ENCODE measurements at places on chromosomes 1 and 21.

DNA sequence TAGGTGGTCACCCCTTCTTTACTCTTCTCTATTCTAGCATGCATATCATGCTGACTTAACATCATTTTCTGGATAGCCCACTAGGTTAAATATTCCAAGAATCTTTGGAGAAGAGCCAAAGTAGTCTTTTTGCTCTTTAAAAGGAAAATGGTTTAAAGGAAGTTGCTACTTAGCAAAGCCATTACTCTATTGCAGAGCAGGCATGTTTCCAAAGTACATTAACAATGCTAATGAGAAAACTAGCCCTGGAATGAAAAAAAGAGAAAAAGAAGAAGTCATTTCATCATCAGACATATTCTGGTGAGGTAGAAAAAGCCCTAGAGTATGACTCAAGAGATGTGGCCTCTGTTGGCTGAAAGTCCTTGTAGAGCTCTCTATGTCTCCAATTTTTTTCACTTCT is 74.0 kb downstream of the NUF2 start:
- DNase-seq: no peak

DNA sequence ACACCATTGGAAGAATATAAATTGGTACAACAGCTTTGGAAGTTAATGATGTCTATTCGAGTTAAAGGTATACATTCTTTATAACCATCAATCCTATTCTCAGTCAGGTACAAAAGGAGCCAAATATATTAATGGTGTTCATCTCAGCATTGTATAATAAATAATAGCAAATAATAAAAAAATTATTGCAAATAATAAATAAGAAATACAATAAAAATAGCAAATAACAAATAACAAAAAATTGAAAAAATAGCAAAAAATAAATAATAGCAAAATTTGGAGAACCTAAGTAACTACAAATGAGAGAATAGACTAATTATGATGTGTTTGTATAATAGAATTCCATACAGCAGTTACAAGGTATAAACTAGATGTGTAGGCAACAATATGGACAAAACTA is 25.6 kb upstream of the NRIP1 start:
- DNase-seq: no peak

- no peak for DNase-seq
Observed at GRCh38 chr1:234989019-234989418, 139.6 kb downstream of the TOMM20 start.

- no peak for DNase-seq
Observed at GRCh38 chr1:228547464-228547792, 60.2 kb downstream of the RNF187 start.

GRCh38 chr1:90963651-90964050 is 58.2 kb downstream of the ZNF644 start:
- DNase-seq: no peak

DNA sequence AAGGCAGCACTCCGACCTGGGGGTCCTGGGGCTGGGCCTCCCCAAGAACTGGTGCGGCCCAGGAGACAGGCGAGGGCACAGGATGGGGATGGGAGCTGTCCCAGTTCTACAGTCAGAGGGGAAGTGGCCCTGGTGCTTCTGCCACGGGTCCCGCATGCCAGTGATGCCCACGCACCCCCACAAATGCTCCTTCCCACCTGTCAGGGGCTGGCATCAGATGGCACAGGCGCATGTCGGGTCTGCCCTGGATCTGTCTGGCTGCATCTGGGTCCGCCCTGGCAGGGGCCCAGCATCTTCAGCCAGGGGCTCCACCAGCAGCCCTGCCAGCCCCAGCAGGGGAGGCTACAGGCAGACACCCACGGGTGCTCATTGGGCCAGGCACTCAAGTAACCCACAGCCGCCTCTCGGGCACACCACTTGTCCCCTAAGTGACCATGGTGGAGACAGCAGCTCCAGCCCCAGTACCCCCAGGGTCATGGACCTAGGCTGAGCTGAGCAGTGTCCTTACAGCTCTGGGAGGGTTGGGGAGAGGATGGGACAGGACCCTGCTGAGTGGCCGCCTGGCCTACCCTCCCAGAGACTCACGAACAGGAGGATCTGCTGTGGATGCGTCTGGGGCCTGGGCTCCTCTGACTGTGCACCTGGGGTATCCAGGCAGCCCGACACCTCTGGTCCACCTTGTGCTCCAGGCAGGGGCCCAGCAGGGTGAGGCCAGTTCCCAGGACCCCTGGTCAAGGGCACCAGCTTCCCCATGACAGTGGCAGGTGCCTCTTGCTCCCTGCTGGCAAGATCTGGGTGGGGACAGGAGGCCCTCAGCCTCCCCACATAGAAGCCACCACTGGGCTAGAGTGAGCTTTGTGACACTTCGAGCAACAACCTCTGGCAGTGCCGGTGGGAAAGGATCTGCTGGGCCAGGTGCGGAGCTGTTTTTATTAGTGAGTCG is 5.4 kb downstream of the SMIM1 start:
- no peak for DNase-seq

- no peak for DNase-seq
Observed at GRCh38 chr1:227748496-227749182, 13.4 kb downstream of the SNAP47 start.

DNA sequence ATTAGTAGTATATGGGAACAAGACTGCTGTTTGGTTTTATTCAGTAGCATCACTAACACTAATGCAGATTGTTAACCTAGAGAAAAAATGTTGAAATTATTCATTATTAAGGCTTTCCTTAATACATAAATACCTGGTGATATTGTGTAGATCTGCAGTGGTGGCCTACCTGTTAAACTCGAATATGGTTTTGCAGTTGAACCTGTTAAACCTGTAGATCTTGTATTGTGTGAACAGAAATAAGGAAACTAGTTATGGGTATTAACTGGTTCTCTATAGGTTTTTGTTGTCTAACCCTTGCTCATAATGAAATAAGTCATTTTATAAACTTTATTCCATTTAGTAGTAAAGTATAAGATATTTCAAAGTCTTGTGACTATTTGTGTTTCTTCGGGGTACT is 23.9 kb downstream of the PKN2 start:
- DNase-seq: no peak

DNA sequence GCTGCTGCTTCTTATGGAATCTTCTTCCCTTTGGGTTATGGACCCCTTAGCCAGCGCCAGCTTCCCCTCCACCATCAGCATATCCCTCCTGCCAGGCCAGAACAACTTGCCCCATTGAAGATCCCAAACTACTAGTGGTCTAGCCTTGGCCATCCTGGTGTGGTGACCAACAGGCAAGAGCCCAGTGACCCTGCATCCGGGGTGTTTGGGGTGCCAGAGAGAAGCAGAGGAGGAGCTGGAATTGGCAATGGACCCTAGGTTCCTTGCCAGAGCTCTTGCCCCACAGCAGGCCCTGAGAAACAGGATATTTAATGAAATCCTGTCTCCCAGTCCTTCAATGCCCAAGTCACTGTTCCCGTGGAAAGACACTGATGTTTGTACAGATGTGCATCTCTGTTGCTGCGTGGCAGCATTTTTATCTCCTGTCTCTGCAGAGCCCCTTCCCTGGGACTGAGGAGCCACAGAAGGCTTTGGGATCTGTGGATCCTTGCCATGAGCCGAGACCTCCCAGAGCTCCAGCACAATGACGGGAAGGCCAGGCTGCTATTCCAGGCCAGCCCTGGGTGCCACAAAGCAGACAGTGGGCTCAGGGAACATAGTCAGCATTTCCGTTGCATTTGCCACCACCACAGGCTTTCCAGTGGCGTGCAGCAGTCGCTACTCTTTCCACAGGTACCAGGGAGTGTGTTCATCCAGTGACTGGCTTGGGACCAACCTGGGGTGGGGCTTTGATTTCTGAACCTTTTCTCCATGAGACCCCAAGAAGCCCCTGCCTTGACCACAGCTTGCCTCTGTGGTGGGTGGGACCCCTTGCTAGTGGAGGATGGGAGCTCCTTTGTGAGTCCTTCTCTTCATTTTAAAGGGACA is 21.6 kb downstream of the NAV1 start:
- no peak for DNase-seq

- DNase-seq: no peak
Observed at GRCh38 chr21:34534522-34534921, 22.5 kb upstream of the KCNE1 start.

GRCh38 chr1:245142976-245143375 is 11.8 kb upstream of the KIF26B start:
- no peak for DNase-seq

DNA sequence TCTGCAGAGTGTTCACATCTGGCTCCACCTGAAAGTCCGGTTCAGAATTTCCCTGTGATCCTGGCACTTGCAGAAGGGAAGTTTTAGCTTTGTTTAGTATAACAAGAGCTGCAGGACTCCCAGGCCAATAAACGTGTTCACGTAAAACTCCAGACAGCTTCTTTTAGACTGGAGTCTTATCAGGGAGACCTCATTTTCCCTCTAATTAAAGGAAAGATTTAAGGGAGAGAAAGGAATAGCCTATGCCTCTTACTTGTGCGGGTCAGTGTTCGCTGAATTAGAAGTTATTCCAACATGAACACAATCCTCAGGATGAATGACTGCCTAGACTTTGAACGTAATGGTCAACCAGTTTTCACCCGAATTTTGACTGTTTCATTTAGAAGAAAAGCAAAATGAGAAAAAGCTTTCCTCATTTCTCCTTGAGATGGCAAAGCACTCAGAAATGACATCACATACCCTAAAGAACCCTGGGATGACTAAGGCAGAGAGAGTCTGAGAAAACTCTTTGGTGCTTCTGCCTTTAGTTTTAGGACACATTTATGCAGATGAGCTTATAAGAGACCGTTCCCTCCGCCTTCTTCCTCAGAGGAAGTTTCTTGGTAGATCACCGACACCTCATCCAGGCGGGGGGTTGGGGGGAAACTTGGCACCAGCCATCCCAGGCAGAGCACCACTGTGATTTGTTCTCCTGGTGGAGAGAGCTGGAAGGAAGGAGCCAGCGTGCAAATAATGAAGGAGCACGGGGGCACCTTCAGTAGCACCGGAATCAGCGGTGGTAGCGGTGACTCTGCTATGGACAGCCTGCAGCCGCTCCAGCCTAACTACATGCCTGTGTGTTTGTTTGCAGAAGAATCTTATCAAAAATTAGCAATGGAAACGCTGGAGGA is 202.1 kb upstream of the SGIP1 start:
- DNase-seq: no peak

GRCh38 chr21:15741510-15741909 is 11.7 kb downstream of the USP25 start:
- no peak for DNase-seq

- DNase-seq: no peak
Observed at GRCh38 chr1:20153000-20153418, 13.9 kb downstream of the PLA2G2F start.

DNA sequence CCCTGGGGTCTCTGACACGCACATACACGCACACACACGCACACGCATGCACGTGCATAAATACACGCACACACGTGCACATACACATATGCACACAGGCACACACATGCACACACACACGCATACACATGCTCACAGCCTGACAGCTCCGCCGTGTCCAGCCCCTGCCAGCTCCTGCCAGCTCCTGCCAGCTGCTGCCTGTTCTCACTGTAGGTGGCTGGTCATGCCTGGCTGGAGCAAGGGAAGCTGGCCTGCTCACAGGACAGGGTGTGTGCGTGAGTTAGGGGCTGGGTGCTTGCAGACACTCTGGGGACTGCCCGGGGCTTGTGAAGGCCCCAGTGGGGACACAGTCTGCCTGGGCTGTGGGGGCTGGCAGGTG is 4.9 kb downstream of the PLCH2 start:
- DNase-seq: no peak

DNA sequence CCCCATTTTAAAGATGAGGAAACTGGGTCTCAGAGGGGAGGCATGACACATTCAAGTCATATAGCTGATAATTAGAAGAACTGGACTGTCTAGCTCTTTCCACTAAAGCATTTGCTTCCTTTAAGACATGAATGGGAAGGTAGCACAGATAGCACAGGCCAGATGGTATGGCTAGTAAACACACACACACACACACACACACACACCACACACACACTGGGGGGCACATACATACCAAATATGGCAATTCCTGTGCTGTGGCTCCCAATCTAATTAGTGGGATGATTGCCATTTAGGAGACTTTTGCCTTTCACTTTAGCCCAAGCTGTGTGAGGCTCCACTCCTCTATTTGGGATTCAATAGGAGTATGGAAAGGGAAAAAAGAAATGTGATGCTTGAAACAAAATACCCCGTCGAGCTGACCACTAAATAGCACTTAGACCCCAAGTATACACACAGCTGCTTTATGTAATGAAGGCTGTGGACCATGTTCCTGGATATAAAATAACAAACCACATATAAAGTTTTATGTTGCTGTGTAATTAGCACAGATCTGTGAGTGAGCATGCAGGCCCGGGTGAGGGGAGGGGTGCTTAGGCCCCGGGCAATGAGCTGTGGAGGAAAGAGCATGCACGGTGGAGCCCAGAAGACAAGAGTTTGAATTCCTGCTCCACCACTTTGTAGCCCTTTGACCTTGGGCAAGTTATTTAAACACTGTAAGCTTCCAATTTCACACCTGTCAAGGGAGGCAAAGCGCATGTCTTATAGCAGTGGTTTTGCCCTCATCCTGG is 6.8 kb upstream of the TRABD2B start:
- DNase-seq: peak; percentile 85

DNA sequence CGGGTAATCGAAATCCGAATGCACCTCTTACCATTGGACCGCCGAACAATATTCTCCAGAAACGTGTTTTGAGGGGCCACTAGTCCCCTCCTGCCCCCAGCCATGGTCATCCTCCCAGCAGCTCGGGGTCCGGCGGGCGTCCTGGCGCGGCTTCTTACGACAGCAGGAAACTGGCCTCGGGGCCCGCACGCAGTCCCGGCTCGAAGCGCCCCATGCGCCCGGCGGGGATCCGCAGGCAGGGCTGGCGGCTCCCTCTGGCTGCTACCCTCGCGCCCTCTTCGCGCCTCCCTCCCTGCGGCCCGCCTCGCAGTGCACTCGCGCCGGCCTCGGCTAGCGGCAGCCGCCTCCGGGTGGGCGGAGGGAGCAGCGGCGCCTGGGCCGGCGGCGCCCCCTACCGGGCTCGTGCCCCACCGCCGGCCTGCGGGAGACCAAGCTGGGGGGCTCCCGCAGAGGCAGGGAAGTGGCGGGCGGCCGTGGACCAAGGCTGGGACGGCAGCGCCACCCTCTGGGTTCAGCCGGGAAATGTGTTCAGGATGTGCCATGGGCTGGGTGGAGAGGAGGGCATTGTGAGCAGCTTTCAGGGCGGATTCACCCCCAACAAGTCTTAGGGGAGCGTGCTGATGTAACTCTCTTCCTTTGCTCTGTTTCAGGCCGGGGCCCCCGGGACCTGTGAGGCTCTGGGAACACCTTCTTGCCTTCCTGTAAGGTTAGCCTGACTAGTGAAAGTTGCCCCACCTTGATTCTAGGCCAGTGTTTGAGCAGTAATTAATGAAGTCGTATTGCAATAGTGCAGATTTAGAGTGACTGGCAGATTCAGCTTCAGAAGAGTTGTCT is at the start of gene KCNH1:
TSS of gene KCNH1 (minus strand) at position 313 of the 834 bp plus-strand sequence. CDS start at position 110, 203 bp downstream.
- peak; percentile 39 for DNase-seq

- DNase-seq: no peak
Observed at GRCh38 chr1:218585511-218586184, 240.5 kb downstream of the TGFB2 start.

DNA sequence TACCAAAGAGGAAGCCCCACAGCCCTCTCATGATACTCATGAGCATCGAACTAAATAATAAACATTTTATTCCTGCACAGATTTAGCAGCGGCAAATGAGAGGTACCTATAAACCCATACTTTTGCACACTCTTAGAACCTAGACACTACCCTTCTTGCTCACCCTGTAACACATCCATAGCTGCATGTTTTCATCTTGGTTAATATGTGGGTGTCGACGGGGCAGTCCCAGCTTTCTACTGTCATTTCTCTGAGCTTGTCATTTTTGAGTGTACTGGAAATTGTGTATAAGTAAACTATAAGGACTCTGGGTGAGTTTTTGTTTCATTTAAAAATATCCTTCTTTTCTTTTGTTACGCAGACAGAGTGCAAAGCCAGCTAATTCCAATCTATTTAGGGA is 25.5 kb downstream of the OVGP1 start:
- DNase-seq: no peak
